ENCODE measurements at places on chromosomes 2 and 18. TPM values are rescaled to one million over a fixed set of nuclear protein-coding genes. Genes with fewer than 3 reads are reported as not detected.

TMEM37 gene
- total RNA-seq: 4.1 TPM

TRIB2 gene
- total RNA-seq: 16.1 TPM

MOCOS gene
- 1.7 TPM for total RNA-seq

SGPP2 gene
- total RNA-seq: not detected

CENPO gene
- 18.5 TPM for total RNA-seq

FOXD4L1 gene
- total RNA-seq: not detected

REG3G gene
- total RNA-seq: not detected

SEPTIN10 gene
- 79.8 TPM for total RNA-seq

UGT1A10 gene
- total RNA-seq: not detected

VAMP8 gene
- not detected for total RNA-seq

SMC6 gene
- total RNA-seq: 15.0 TPM

CFAP210 gene
- not detected for total RNA-seq

HOXD12 gene
- not detected for total RNA-seq

PPP4R3B gene
- total RNA-seq: 40.9 TPM

RAD51AP2 gene
- total RNA-seq: not detected

FRZB gene
- total RNA-seq: under 0.01 TPM

SPHKAP gene
- total RNA-seq: not detected

CCDC195 gene
- not detected for total RNA-seq

SLC66A2 gene
- 34.3 TPM for total RNA-seq

COLEC11 gene
- not detected for total RNA-seq

C1QL2 gene
- not detected for total RNA-seq

CHRND gene
- total RNA-seq: not detected

ARHGAP15 gene
- total RNA-seq: not detected

REEP1 gene
- not detected for total RNA-seq

EVX2 gene
- total RNA-seq: not detected

PPIG gene
- total RNA-seq: 20.6 TPM

SERPINB2 gene
- not detected for total RNA-seq

ANKRD30B gene
- total RNA-seq: not detected

HPCAL1 gene
- total RNA-seq: 64.2 TPM

ID2 gene
- total RNA-seq: 68.6 TPM

ANTXR1 gene
- total RNA-seq: 45.2 TPM

PIEZO2 gene
- not detected for total RNA-seq

MBD2 gene
- 18.1 TPM for total RNA-seq

LYG1 gene
- 1.1 TPM for total RNA-seq

TTN gene
- under 0.01 TPM for total RNA-seq

KCNK3 gene
- not detected for total RNA-seq

UBXN4 gene
- 57.8 TPM for total RNA-seq

ACOXL gene
- not detected for total RNA-seq

MRO gene
- not detected for total RNA-seq

RGPD4 gene
- not detected for total RNA-seq

CCDC178 gene
- total RNA-seq: 2.0 TPM

LHCGR gene
- total RNA-seq: not detected

INHBB gene
- total RNA-seq: not detected

WIPF1 gene
- 13.8 TPM for total RNA-seq

KATNAL2 gene
- 1.4 TPM for total RNA-seq

MOGAT1 gene
- not detected for total RNA-seq

POU3F3 gene
- not detected for total RNA-seq

IL1F10 gene
- not detected for total RNA-seq

UBE2F gene
- 155 TPM for total RNA-seq
